Fibroblast of skin of right biceps (primary cell): ENCODE measurements at places on chromosomes 1 and 21.

DNA sequence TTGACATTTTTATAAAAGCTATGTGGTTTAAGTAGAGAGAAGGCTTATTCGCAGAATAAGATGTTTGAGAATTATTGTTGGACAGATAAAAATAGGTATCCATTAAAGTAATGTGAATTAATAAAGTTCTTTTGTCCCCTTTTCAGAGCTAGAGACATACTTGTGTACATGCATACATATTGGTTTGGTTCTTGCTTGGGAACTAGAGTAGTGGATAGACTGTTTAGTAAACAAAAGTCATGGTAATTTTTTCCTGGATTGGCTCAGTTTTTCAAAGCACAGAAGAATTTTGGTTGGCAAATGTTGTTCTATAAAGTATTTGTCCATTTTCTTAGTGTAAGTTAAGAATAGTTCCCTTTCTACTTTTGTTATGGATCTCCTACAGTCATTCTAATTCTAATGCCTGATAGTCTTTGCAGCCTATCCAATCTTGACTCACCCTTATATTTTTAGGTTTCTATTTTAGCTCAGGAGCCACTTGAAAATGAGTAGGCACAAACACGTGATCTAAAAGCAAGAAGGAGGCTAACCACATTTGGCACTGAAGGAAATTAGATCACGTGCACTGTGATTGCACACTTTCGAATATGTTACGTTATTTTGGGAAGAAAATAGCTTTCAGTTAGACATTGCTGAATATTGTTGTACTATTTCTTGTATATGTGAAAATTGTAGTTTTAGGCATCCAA, 47.0 kb downstream of the RABGAP1L start:
- DNase-seq, result no peak

DNA sequence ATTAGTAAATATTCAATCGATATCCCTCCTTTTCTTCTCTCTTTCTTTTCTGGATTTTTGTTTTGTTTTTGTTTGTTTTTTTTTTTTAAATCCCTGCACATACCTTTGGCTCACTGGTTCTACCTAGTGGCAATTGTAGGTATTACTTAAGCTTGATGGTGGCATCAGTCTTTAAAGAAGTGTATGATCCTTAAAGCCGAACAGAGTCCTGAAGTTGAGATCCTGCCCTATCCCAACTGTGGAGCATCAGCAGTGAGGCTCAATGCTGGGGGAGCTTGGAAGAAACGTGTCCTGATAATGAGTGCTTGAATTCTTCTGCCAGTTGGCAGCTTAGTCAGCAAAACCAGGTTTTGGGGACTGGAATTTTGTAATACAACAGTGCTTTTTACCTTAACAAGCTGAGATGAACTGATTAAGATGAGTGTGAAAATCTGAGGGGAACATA, 60.8 kb downstream of the FASLG start:
- peak; percentile 33 for DNase-seq

DNA sequence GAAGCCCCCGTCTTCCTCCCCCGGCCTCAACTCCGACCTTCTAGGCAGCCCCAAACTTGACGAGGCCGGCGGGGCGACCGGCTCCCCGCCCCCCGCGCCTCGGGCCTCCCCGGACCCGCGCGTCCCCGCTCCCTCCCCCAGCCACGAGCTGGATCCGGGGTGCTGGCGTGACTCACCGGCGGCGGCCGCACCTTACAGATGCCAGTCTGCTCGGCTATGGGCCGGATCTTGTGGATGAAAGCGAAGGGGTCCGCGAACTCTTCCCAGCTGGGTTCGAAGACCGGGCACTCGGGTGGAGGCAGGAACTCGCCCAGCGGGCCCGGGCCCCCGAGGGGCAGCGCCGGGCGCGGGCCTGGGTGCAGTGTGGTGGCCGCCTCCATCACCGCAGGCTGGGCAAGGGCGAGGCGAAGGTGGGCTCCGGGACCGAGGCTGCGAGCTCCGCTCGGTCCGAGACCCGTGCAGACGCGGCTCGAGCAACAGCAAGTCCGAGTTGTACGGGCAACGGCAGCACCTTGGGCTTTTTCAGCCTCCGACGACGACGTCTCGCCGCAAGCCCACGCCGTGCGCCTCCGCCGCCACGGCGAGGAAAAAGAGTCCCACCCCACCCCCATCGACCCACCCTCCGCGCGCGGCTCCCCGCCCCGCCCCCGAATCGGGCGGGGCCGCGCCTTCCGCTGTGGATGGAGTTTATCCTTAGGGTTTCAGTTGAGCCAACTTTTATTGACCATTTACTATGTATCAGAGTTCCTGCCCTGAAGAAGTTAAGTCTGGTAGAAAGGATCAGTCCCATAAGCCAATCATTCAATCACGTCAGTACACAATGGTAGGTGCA, at the start of gene KDM5B:
KDM5B (minus strand) TSS at position 496 of the 832 bp plus-strand sequence; CDS start at position 380, 116 bp downstream.
- DNase-seq, result peak; percentile 81

DNA sequence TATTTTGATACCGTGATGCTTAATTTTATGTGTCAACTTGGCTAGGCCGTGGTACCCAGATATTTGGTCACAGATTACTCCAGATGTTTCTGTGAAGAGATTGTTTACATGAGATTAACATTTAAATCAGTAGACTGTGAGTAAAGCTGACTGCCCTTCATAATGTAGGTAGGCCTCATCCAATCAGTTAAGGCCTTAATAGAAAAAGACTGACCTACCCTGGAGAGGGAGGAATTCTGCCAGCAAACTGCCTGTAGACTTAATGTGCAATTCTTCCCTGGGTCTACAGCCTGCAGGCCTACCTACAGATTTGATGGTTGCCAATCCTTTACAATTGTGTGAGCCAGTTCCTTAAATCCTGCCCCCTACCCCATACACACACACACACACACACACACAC, 4.3 kb downstream of the SETSIP start:
- no peak for DNase-seq

- DNase-seq, result no peak
Observed at GRCh38 chr21:33843216-33843615, 72.4 kb downstream of the ATP5PO start.

DNA sequence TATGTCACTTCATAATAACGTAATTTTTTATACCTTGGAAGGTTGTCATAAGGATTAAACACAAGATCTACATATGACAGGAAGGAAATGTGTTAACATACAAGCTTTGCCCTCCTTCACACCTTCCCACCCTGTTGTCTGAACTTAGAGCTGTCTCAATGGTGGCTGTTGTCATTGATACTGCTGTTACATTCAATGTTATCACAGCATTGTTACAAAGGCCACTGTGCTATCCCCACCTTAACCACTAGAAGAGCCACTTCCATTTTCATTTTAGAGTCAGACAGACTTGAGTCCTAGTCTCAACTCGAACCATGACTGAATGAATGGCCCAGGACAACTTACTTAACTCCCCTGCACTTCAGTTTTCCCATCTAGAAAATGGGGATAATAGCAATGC, 31.2 kb downstream of the TAS1R2 start:
- DNase-seq, result no peak

- DNase-seq, result peak; percentile 81
Observed at GRCh38 chr1:224513787-224514209, 79.2 kb upstream of the WDR26 start.

DNA sequence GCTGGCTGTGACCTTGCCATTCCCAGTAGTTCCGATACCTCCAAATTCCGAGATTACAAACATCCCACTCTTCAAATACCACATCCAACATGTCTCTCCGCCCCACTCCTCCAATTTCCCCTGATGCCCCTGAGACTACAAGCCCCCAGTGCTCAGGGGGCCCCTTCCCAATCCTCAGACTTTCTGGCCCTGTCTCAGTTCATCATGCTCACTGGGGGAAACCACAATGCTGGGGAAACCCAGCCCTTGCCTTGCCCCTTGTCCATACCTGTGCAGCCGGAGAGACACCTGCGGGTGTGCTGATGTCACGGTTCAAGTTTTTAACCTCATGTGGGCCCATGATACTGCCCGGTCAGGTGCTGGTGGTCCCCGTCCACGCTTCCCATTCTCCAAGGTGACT, 226.6 kb downstream of the CAMTA1 start:
- DNase-seq, result no peak

DNA sequence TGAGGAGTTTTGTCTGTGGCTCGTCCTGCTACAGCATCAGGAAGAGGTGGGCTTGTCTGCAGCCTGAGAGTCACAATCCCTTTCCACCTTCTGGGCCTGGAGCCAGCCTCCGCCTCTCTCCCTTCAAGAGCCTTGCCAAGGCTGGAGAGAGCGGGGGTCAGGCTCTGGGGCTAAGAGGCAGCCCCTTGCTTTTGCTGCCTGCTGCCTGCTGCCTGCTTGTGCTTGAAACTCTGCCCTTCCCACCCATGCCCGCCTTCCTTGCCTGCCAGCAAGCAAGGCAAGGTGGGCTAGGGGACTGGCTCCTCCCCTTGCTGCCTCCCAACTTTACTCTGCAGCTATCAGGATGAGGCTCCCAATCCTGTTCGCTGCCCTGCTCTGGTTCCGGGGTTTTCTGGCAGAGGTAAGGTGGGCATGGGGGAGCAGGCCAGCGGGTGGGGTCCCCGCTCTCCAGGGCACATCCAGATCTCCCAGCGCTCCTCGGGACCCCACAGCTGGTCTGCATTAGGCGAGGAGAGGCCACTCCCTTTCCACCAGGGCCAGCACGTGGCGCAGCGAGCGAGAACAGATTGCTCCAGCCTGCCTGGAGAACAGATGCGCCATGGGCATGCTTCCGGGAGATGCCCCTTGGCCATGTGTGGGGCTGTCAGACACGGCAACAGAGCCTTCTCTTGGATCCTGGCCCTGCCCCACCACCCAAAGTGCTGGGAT, 7.5 kb upstream of the PTPN7 start:
- DNase-seq, result peak; percentile 31

DNA sequence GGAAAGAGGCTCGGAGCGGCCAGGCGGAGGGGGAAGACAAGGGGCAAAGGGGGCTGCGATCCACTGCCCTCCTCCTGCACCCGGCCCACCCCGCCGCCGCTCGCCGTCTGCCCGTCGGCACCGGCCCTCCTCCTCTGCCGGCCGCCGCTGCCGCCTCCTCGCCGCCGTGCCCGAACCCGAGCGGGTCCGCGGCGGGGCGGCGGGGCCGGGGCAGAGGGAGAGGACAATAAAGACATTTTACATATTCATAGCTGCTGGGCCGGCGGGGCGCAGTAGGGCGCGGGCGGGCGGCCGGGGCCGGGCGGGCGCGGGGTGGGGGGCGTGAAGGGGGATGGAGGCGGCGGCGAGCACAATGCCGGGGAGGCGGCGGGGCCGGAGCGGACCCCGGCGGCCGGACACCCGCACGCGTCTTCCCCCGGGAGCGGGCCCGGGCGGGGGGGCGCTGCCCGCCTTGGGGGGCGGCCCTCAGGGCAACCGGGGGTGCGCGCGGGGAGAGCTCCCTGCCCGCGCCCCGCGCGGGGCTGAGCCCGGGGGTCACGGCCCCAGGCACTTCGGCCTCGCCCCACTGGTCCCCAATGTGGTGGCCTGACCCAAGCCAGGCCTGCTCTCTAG, 546 bp downstream of the POU2F1 start:
- no peak for DNase-seq

DNA sequence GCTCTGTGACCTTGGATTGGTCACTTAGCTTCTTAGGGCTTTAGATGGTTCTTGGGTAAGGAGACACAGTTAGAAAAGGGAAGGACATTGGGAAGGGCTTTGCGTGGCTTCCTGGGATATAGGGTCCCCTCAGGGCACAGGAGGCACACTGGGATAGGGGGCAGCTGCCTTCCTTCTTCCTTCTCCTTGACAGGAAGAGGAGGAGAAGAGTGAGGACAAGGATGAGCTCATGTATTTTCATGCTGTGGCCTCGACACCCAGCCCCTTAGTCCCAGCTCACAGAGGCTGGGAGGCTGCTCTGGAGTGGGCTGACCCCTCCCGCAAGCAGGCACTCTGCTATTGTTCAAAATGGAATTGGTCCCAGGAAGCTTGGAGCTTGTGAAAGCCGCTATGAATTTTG, 45.7 kb upstream of the POU3F1 start:
- DNase-seq, result no peak

DNA sequence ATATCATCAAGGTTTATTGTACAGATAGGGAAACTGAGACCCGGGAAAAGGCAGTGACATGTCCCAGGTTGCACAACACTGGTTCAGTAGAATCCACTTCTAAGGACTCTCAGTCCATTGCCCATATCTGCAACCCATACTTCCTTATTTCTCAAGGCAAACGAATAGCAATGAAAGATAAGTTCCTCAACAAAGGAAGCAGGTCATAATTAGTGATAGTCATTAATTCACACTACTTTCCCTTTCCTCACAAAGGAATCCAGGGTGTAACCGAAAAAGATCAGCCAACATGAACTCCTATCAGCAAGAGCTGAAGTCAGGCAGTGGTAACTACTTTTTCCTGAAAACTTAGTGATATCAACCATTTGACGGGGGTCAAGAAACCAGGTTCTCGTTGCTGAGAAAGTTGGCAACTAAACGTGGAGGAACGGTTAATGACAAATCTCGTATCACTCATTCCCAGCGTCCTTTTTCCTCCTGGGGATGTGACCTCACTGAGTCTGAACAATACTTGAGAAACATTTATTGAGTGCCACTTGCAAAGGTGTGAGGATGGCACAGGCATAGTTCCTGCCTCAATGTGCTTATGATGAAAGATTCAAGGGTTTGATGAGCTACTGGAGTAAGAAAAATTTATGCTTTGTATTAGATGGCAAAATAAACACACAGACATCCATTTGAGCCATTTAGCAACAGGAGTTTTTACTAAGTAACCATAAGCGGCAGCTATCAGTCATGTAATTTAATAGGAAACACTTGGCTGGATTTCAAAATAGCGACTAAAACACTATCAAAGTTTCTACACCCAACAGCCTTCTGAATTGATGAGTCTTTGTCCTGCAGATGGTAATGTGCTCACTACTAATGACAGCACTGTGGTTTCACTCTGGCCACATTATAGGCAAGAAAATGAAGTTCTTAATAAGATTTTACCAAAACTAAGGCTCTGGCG, 82.3 kb downstream of the PLPP3 start:
- peak; percentile 29 for DNase-seq

GRCh38 chr1:183769956-183770815, 34.7 kb upstream of the RGL1 start:
- DNase-seq, result no peak
